ENCODE measurements at places on chromosomes 4 and X. TPM values are rescaled to one million over a fixed set of nuclear protein-coding genes. Genes with fewer than 3 reads are reported as not detected.

DNA sequence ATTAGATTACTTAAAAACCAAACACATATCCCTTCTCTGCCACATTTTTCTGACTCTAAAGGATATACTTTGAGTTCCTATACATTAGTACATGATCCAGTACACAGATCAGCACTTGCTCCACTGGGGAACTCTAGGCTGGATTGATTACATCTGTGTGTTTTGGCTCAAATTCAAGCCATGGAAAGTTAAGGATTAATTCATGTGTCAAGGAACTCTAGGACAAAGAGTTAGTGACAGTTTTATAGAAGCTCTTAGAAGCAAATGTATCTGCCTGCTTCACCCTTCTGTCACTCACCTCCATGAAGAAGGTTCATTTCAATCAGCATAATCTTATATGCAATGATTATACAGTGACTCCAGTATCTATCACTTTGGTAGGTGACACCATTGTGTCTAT lies 43.2 kb downstream of the SCFD2 start:
- peak; percentile 50 for DNase-seq

DNA sequence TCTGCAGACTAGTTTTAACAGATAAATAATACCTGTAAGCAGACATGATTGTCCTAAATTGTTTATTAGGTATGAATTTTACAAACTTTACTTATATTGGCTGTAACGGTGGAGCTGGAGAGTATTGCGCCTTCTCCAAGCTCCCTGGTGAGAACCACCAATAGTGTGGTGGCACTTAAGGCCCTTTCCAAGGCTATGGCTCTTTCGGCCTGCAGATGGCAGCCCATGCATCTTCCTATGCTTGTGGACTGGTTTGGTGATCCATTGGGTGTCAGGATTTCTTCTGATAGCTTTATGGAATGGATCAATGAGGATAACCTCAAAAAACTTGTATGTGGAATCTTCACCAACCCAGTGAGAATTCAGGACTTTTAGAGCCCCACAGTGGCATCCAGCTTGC lies 7.8 kb downstream of the LARP1B start:
- peak; percentile 3 for DNase-seq

- DNase-seq = no peak
Measured at GRCh38 chrX:50075630-50076339, 125.0 kb downstream of the AKAP4 start.

- peak; percentile 2 for DNase-seq
Measured at GRCh38 chrX:103398421-103398864, 22.1 kb downstream of the BEX3 start.

GRCh38 chr4:69239092-69239491 lies 24.5 kb upstream of the UGT2B11 start:
- no peak for DNase-seq

GRCh38 chr4:168501407-168501806 lies 4.6 kb downstream of the PALLD start:
- DNase-seq = no peak

DNA sequence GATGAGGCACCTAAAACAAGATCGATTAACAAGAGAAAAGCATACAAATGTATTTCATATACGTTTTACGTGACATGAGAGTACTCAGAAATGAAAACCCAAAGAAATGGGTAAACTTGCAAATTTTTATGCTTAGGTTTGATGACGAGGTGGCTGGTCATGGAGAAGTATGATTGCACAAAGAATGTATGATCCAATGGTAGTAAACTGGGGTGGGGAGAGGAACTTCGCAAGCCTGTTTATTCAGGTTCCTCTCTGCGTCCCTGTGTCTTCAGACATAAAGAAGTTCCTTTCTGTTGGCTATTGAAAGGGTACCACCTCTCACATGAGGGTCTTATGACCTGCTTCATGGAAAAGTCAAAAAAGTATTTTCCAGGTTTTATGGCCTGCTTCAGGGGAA lies 309.2 kb downstream of the BCOR start:
- DNase-seq = no peak

DNA sequence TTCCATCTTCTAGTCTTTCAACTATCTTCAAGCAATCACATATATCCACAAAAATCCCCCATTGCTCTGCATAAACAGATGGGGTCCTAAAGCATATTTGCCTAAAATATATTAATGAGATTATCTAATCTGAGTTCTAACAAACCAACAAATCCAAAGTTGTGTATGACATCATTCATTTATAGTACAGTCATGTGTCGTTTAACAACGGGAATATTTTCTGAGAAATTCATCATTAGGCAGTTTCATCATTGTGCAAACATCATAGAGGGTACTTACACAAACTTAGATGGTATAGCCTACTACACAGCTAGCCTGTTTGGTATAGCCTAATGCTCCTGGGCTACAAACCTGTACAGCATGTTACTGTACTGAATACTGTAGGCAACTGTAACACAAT lies 38.0 kb upstream of the SRD5A3 start:
- DNase-seq = no peak

DNA sequence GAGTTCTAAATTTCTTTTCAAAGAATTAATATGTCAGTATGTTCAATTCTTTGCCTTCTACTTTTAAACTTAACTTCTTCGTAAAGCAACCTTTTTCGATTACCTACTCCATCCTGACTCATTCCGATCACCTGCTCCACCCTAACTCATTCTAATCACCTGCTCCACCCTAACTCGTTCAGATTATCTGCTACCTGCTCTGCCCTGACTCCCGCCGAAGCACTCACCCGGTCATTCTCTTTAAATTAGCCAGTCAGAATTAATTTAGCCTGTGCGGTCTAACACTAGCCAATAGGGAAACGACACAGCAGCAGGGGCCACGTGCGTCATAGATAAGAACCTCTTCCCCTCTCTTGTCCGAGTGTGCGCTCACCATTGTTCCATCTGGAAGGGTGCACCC lies 60.1 kb upstream of the SH3RF1 start:
- no peak for DNase-seq

DNA sequence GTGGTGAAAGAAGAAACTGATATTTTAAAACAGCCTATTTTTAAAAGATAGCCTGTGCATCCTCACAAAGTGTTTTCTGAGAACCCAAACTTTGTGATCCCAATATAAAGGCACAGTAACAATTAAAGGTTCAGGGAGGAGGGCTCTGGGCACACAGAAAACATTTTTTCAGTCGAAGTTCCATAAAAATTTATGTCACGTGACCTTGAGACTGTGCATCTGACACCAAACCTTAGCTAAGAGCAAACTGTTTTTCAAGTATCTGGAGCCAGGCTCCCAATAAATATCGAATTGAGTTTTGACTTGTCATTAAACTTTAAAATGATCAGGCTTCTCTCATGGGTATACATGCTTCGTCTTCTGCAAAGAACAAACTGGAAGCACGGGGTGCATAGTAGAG lies 177.9 kb downstream of the BEND2 start:
- DNase-seq = no peak

- DNase-seq = no peak
Measured at GRCh38 chrX:22536746-22537304, 264.1 kb downstream of the CBLL2 start.

GRCh38 chr4:5266991-5267390 lies 215.7 kb downstream of the STK32B start:
- no peak for DNase-seq

GRCh38 chr4:158678767-158679166 lies 6.7 kb downstream of the ETFDH start:
- DNase-seq = no peak

DNA sequence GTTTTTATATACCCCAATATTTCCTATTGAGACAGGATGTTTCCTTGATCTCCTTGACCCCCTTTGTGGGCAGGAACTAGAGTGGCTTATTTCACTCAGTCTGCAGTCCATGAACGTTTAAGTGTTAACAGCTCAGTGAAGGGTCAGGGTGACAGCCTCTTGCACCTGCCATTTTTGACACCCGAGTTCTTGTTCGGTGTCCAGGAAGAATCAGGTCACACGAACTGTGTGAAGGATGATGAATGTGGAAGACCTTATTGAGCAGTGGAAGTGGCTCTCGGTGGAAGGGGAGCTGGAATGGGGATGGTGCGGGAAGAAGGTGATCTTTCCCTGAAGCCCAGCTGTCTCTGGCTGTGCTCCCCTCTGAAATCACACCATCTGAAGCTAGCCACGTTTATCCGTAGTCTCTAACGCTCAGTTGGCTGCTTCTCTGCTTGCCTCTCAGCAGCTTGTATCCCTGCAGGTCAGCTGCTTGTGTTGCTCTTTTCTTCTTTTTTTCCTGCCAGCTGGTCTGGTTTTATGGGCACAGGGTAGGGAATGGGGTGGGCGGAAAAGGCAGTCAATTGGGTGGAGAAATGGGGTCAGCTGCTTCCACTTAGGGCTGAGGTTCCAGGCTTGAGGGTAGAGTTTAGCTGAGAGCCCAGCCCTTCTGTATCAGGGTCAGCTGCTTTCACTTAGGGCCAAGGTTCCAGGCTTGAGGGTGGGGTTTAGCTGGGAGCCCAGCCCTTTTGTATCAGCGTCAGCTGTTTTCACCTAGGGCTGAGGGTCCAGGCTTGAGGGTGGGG lies 29.0 kb upstream of the CCNG2 start:
- peak; percentile 69 for DNase-seq

GRCh38 chr4:24428850-24429249 lies 155.5 kb downstream of the DHX15 start:
- no peak for DNase-seq

DNA sequence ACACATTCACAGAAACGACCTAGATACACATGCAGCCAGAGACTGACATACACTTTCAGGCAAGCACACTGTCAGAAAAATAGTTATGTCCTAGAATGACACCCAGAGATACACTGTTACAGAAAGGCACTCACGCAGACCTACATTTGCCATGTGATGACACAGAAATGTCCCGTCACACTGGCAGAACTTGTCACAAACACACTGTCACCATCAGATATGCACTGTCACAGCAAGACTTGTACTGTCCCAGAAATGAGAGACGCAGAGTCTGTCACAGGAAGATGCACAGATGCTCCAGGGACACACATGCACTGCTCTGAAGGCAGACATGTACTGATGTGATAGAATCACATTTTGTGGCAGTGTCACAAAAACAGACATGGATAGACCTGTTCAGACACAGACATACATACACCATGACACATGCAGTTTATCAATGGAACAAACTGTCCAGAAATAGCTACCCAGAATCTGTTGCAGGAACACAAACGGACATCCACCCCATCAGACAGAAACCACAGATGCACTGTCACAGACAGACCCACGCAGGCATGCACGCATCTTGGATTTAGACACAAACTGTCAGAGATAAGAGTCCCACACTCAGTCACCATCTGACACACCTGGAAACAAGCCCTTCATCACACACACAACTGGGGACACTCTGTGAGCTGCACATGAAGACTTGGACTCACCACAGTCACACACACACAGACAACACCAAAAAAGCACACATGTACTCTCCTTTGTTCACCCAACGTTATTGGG lies 1.3 kb upstream of the PIM2 start:
- no peak for DNase-seq

Gene GABRA4
- 0.31 TPM for polyA plus RNA-seq

Gene UGT2B17
- polyA plus RNA-seq = 287 TPM

Gene TMEM154
- 0.90 TPM for polyA plus RNA-seq

Gene GC
- 50.6 TPM for polyA plus RNA-seq
